ENCODE measurements at places on chromosomes 12 and 14.

GRCh38 chr14:23704890-23705289 lies 68.7 kb downstream of the DHRS2 start:
- DNase-seq, result peak; percentile 2

- DNase-seq, result no peak
Observed at GRCh38 chr14:60166142-60166541, 944 bp upstream of the DHRS7 start.

- DNase-seq, result no peak
Observed at GRCh38 chr14:72013721-72014345, 81.6 kb downstream of the RGS6 start.

- peak; percentile 80 for DNase-seq
Observed at GRCh38 chr14:75259510-75259855, 19.1 kb upstream of the FOS start.

DNA sequence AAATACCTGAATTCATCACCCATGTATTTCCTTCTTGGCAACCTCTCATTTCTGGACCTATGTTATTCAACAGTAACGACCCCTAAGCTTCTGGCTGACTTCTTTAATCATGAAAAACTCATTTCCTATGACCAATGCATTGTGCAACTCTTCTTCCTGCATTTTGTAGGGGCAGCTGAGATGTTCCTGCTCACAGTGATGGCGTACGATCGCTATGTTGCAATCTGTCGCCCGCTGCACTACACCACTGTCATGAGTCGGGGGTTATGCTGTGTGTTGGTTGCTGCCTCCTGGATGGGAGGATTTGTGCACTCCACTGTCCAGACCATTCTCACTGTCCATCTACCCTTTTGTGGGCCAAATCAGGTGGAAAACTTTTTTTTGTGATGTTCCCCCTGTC lies 356 bp downstream of the OR4Q2 start:
- no peak for DNase-seq

DNA sequence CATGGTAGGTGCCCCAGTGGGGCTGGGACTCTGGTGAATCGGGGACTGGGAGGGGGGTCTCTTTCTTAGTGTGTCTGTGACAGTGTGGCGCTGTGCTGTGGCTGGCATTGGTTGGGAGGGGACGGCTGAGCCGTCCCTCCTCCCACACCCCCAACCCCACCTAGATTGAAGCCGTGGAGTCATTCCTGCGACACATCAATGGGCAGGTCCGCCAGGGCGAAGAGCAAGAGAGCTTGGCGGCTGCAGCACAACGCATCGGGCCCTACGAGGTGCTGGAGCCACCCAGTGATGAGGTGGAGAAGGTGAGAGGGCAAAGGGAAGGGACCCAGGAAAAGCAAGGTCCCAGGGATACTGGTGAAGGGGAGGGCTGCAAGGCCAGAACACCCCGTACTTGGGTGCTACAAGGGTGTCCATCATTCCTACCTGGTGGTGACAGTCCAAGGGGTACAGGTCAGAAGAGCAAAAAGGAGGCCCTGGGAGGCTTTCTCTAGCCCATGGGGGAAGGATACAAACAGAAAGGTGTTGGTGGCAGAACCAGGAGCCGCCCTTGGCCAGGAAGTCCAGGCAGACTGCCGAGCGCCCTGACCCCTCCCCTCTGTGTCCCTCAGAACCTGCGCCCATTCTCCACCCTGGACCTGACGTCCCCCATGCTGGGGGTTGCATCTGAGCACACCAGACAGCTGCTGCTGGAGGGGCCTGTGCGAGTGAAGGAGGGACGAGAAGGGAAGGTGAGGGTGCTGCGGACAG lies 7.4 kb downstream of the PLEKHG6 start:
- DNase-seq, result no peak

DNA sequence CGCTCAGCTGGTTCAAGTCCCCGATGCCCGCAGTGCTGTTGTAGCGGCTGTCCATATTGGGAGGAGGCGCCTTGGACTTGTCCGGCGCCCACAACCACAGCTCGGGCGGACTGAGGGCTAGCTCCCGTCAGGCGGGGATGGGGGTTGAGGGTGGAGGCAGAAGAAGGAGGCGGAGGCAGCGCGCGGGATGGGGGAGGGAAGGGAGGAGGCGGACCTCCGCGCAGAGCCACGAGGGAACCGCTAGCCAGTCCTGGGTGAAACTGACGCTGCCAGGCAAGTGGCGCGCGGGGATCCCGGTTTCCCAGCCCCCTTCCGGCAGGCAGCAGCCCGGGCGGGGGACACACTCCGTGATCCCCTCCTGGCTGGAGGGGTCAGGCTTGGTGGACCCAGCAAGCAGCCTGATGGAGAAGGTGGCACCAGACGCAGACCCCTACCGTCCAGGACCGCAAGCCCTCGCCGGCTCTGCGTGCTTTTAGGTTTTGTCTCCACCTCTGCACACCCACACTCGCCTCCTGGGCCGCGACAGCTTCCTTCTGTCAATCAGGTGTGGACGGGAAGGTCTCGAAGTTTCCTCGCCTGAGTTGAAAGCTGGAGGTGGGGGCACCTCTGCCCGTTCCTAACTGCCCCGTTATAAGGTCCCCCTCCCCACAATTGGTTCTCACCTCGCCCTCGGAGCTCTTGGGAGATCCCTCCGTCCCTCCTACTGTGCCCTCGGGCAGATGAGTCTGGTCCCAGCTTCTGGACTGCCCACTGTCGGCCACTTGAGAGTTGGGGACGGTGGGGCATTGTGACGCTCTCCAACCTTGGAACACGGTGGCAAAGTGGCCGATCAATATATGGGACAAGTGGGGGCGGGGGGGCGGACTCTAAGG lies at the start of gene CPNE8:
Gene CPNE8, minus strand, starts transcription at position 112 of the 872 bp plus-strand sequence. Its CDS starts 57 bp downstream, at position 55.
- DNase-seq, result no peak
